ENCODE measurements at places on chromosomes 1 and 21. TPM values are rescaled to one million over a fixed set of nuclear protein-coding genes. Genes with fewer than 3 reads are reported as not detected.
A peak's percentile ranks its signal among the peaks of the same experiment; 100 is the strongest.

ADAMTS5 gene
- not detected for total RNA-seq

NTNG1 gene
- not detected for total RNA-seq

SLC35F3 gene
- total RNA-seq = not detected

HRNR gene
- not detected for total RNA-seq

SPRR2B gene
- total RNA-seq = not detected

IFI44L gene
- total RNA-seq = 5.3 TPM

E2F2 gene
- total RNA-seq = 1.1 TPM

SYDE2 gene
- 5.0 TPM for total RNA-seq

- peak; percentile 78 for DNase-seq
- no peak overlapping the region for H3K4me3 ChIP-seq
- no peaks in the 10 kb centered on the region for H3K36me3 ChIP-seq
- no peak overlapping the region for H3K27ac ChIP-seq
- H3K27me3 ChIP-seq = no peaks in the 10 kb centered on the region
These were observed 43.4 kb upstream of the MRPS6 start for GRCh38 chr21:34029743-34030528.

GRCh38 chr21:42221581-42222345 is 2.8 kb downstream of the ABCG1 start:
- no peak overlapping the region for H3K4me3 ChIP-seq
- H3K27ac ChIP-seq = no peak overlapping the region
- H3K27me3 ChIP-seq = no peaks in the 10 kb centered on the region
- DNase-seq = no peak

GRCh38 chr1:184388319-184388889 is 1.6 kb downstream of the C1orf21 start:
- H3K36me3 ChIP-seq = no peaks in the 10 kb centered on the region
- H3K27me3 ChIP-seq = peaks cover 7% of the 10 kb centered on the region
- no peak overlapping the region for H3K27ac ChIP-seq
- H3K4me3 ChIP-seq = no peak overlapping the region
- DNase-seq = no peak
- H3K4me1 ChIP-seq = peaks cover 9% of the 10 kb centered on the region

- no peaks in the 10 kb centered on the region for H3K27me3 ChIP-seq
- no peaks in the 10 kb centered on the region for H3K36me3 ChIP-seq
- H3K27ac ChIP-seq = no peak overlapping the region
These were observed 134.7 kb downstream of the GRIK1 start for GRCh38 chr21:29805105-29805504.

DNA sequence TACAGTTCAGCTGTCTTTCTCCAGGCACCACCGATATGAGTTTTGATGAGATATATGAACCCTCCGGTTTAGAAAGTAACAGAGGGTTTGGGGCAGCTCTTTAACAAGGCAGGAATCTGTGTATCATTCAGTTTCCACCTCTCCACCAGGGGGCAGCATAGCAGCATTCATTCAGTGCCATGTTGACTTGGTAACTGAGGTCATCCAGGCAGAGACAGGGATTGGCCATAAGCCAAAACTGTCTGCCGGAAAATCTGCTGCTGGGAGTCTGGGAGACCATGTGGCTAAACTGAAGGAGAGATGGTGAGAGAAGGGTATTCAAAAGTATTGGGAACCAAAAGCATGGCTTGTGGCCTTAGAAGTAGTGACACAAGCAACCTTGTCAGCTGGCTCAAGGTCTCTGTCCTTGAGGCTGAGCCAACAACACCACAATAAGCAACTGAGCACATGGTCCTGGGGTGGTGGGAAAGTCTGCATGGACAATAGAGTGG is 98.5 kb downstream of the LMX1A start:
- no peak overlapping the region for H3K27ac ChIP-seq
- H3K27me3 ChIP-seq = no peaks in the 10 kb centered on the region
- no peak overlapping the region for H3K4me3 ChIP-seq
- H3K36me3 ChIP-seq = no peaks in the 10 kb centered on the region
- DNase-seq = no peak

DNA sequence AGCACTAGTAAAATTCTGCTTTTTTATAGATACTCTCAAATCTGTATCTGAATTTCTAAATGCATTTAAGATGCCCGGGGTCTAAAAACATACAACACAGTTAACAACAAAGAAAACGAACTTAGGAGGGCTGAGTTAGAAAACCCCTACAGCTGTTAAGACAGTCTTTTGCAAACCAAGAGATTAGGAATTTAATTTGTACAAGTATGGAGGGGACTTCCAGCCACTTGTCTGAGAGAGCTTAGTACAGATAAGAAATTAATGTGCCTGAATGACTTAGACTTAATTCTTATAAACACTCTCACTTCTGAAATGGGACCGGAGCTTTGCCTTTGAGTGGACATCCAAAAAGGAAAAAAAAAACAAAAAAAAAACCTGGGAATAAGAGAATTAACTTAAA is 61.6 kb downstream of the SMYD3 start:
- no peak overlapping the region for H3K27ac ChIP-seq
- H3K36me3 ChIP-seq = no peaks in the 10 kb centered on the region

DNA sequence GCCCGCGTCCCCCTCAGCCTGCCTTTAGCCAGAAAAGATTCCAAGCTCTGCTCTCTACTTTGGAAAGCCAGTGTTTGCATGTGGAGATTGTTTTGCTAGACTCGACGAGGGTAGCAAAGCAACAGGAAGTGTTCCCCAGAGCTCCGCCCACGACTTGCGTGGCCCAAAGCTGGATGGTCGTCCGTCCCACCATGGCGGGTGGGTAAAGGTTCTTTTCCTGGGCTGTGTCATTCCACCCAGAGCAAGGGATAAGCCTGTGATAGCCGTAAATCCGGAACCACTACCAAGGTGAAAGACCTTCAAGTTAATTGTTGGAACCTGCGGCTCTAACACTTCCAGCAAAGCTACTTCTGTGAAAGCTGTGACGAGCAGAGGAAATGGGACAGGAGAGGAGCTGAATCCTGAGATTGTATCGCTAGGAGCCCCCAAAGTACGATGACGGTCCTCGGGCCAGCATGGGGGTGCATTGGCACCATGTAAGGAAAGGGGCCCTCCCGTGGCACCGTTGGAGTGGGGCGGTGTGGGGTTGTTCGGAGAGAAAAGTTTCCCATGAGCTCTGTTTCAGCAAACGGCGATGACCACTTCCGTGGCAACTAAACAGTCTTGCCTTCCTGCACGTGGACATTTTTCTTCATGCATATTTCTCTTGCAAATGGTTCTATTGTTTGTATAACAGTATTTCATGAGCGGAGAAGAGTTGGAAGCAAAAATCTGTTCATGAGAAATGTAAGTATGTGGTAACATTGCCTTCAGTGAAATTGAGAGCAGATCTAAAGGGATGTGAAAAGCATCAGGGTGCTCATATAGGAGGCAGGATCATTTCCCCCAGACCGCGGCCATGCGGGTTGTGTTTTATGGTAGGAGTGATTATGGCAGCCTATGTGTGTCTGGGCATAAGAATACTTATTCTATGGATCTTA is 8.4 kb downstream of the MX2 start:
- H3K36me3 ChIP-seq = peaks cover 8% of the 10 kb centered on the region
- H3K27ac ChIP-seq = peak overlapping the region; percentile 69
- H3K4me1 ChIP-seq = peaks cover 61% of the 10 kb centered on the region
- peak overlapping the region; percentile 80 for H3K4me3 ChIP-seq

Measured in CD4-positive, alpha-beta memory T cell (primary cell).